ENCODE measurements at places on chromosomes 7 and 10. TPM values are rescaled to one million over a fixed set of nuclear protein-coding genes. Genes with fewer than 3 reads are reported as not detected.

DNA sequence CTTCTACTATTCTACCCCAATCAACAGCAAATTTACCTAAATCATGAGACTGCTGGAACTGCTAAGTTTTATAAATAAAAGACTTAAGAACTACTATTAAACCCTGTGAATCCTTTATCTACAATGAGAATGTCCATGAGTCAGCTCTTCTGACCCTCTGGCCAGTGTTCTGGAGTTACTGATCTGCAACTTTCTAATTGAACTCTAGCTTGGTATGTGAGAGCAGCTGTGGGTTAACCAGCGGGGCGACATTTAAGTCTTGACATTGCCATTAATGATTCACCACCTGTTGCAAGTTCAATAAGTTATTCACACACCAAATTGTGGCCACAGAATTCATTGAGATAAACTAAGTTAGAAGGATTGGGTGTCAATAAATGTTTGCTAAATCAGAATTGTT lies 359.8 kb downstream of the PCDH15 start:
- H3K36me3 ChIP-seq = no peaks in the 10 kb centered on the region
- no peaks in the 10 kb centered on the region for H3K27me3 ChIP-seq
- no peak for DNase-seq
- H3K27ac ChIP-seq = no peak overlapping the region
- H3K4me1 ChIP-seq = no peaks in the 10 kb centered on the region

DNA sequence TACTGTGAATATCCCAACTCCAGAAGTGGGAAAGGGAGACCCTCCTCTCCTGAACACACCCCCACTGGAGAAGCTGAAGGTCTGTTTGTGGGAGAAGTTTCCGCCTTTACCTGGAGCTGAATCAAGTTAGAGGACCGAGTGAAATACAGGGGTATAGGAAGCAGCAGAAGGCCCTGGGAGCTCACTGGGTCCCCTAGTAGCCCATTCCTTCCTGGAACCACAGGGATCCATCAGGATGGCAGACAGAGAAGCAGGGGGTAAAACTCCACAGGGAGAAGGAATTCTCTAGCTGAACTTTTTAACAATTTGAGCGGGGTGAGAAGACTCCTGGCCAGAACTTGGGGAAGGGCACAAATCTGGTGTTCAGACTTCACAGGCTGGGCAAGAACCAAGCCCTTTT lies 275.8 kb downstream of the GRID1 start:
- H3K4me3 ChIP-seq = no peak overlapping the region
- H3K4me1 ChIP-seq = no peaks in the 10 kb centered on the region
- no peaks in the 10 kb centered on the region for H3K36me3 ChIP-seq
- H3K27me3 ChIP-seq = no peaks in the 10 kb centered on the region
- DNase-seq = no peak

ABCB4 gene
- total RNA-seq = not detected

DNA sequence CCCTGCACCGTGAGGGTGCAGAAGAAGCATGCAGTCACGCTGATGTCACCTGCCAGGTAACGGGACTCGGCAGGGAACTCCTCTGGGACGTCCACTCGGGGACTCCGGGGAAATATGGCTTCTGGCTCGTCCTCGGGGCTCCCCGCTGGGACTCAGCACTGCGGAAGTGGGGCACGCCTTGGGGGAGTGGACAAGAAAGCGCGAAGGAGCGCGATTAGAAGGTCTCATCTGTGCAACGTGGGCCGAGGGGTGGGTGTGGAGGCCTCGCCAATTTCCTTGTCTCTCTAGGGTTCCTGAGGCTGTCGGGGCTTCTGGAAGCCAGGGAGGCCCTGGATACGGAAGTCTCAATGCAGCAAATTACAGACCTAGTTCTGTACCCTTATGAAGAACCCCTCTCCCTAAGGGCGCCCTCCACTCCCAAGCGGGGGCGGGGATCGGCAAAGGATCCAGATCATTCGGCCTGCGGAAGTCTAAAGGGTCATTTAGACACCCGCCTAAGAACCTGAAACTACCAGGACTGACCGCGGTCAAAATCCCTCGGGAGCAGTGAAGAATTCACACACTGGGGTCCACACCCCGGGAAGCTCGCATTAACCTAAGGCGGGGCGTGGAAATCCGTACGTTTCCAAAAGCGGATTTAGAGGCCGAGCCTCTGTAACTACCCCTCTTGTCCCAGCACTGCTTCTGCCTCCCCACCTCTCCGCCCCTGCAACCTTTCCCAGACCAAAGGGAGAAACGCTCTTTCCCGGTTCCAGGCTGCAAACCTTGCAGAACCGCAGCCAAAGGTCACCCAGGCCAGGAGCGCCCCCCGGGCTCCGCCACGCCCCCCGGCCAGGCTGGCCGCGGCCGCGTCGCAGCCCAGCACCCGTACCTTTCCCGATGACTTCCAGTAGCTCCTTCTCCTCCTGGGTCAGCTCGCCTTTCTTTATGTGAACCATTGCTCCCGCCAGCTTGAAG lies 640 bp downstream of the ANKMY2 start:
- peaks cover 40% of the 10 kb centered on the region for H3K4me1 ChIP-seq
- peak; percentile 91 for DNase-seq
- H3K36me3 ChIP-seq = no peaks in the 10 kb centered on the region
- H3K27ac ChIP-seq = peak overlapping the region; percentile 86

CEP55 gene
- total RNA-seq = 1.6 TPM

DNA sequence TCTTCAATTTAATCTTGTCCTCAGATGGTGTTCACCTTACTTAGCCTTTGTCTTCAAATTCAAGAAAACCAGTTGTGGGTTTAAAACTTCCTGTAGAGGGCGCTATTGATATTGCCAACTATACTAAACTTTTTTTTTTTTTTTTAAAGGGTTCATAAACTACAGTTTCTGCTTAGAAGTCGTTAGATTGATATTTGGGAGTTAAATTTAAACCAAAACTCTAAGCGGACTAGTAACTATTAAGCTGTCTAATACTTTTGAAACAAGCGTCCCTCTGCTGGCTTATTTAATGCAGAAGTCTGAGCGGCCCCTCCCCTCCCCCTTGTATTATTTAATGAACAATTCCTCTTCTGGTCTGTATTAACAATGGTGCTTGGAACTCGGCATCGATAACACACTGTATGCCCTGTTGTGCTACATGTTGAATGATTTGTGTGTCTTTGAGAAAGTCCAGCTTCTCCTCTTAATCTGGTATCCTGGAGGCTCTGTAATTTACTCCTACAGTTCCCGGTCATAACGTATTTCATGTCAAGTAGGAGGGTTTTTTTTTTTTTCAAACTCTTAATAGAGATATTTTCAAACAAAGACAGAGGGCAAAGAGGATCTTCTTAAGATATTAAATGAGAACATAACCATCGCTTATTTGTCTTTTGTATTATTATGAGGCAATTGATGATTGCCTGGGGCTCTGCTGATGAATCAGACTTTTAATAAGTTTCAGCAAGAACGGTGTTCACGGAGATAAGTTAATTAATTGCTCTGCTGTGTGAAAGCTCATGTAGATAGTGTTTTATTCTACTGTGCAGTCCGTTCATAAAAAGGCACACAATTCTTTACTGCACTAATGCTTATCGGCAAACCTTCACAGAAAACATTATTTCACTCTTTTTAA lies 22.6 kb upstream of the CREB5 start:
- H3K4me3 ChIP-seq = no peak overlapping the region
- no peak overlapping the region for H3K27ac ChIP-seq

GRCh38 chr7:154918741-154919140 lies 84.2 kb downstream of the PAXIP1 start:
- peaks cover 9% of the 10 kb centered on the region for H3K27me3 ChIP-seq
- peaks cover 4% of the 10 kb centered on the region for H3K4me1 ChIP-seq
- no peak overlapping the region for H3K4me3 ChIP-seq
- no peaks in the 10 kb centered on the region for H3K36me3 ChIP-seq
- DNase-seq = no peak
- no peak overlapping the region for H3K27ac ChIP-seq

- no peaks in the 10 kb centered on the region for H3K27me3 ChIP-seq
- H3K4me3 ChIP-seq = no peak overlapping the region
- no peaks in the 10 kb centered on the region for H3K36me3 ChIP-seq
- H3K4me1 ChIP-seq = no peaks in the 10 kb centered on the region
Observed at GRCh38 chr7:83655951-83656556, 7.1 kb upstream of the SEMA3E start.

- H3K27me3 ChIP-seq = no peaks in the 10 kb centered on the region
- no peak overlapping the region for H3K27ac ChIP-seq
- DNase-seq = no peak
Observed at GRCh38 chr10:88964869-88965415, 12.4 kb upstream of the ACTA2 start.

CYP3A5 gene
- total RNA-seq = 13.1 TPM

UFSP1 gene
- total RNA-seq = 3.3 TPM

DNA sequence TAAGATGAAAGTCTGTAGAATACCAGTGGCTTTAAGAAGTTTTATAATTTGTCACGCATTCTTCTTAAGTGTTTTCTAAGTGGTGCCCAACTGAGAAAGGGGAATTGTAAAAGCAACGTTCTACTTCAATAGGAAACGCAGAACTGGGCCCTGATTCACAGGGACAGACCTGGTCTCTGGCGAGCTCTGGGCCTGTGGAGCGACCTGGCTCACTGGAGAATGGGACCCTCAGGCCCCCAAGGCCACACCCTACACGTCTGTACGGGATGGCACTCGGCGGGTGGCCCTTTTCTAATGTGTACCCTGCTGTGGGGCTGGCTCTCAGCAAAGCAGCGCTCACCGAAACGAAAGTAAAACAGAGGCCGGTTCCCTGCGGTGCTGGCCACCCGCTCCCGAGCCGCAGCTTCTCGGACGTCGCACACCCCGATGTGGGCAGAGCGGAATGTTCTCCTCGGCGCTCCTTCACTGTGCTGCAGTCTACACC lies 205.0 kb downstream of the DIP2C start:
- peaks cover 3% of the 10 kb centered on the region for H3K4me1 ChIP-seq
- no peak for DNase-seq
- no peaks in the 10 kb centered on the region for H3K36me3 ChIP-seq
- H3K27ac ChIP-seq = peak overlapping the region; percentile 75
- H3K27me3 ChIP-seq = no peaks in the 10 kb centered on the region

GRCh38 chr7:3482147-3482921 lies 181.3 kb downstream of the SDK1 start:
- H3K4me1 ChIP-seq = no peaks in the 10 kb centered on the region
- H3K27me3 ChIP-seq = no peaks in the 10 kb centered on the region
- DNase-seq = no peak
- no peaks in the 10 kb centered on the region for H3K36me3 ChIP-seq
- H3K4me3 ChIP-seq = no peak overlapping the region

NPY4R gene
- 3.3 TPM for total RNA-seq

- H3K27ac ChIP-seq = no peak overlapping the region
- H3K36me3 ChIP-seq = no peaks in the 10 kb centered on the region
- DNase-seq = no peak
Observed at GRCh38 chr7:12062062-12062461, 149.0 kb upstream of the TMEM106B start.

KCNIP2 gene
- total RNA-seq = 4.3 TPM

GRCh38 chr10:24790599-24790998 lies 66.9 kb upstream of the ARHGAP21 start:
- no peaks in the 10 kb centered on the region for H3K4me1 ChIP-seq
- H3K27ac ChIP-seq = no peak overlapping the region

DNA sequence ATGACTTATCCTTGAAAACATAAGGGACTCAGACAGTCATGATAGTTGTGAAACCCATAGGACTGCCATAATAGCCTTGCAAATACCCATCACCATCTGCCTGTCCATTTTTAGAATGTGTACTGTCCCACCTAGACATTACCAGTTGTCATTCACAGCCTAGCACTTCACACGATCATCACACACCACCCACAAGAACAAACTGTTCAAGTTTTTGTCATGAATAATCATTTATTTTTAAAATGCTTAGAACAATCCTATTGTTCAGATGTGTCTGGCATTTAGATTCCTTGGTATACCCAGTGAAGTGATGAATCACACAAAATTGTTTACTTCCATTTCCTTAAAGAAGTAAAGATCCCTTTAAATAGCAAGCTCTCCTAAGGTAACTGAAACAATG lies 46.6 kb downstream of the CCDC3 start:
- no peak for DNase-seq
- no peaks in the 10 kb centered on the region for H3K27me3 ChIP-seq
- no peak overlapping the region for H3K27ac ChIP-seq
- no peaks in the 10 kb centered on the region for H3K36me3 ChIP-seq
- H3K4me3 ChIP-seq = no peak overlapping the region
- H3K4me1 ChIP-seq = no peaks in the 10 kb centered on the region

ZNF804B gene
- not detected for total RNA-seq

- H3K36me3 ChIP-seq = no peaks in the 10 kb centered on the region
- H3K4me3 ChIP-seq = no peak overlapping the region
- H3K4me1 ChIP-seq = no peaks in the 10 kb centered on the region
- no peak for DNase-seq
Observed at GRCh38 chr7:78368771-78369170, 570.2 kb downstream of the PHTF2 start.

DNA sequence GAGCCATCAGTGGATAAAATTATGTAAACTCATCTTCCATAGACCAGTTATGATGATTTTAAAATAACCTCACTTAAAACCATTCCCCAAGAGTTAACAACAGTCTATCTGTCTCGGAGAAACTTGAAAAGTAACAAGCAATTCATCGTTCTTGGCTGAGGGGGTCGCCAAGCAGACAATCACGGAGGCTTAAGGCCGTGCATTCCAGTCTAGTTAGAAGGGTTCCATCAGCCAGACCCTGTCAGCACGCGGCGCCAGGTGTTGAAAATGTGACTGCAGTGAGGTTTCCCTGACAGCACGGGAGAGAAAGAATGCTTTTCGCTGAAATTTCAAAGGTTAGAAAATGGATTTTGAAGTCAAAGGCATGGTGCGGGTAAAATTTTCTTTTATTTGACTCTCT lies 1025.0 kb upstream of the CELF2 start:
- H3K27ac ChIP-seq = no peak overlapping the region
- no peak overlapping the region for H3K4me3 ChIP-seq
- no peaks in the 10 kb centered on the region for H3K4me1 ChIP-seq
- H3K27me3 ChIP-seq = no peaks in the 10 kb centered on the region
- H3K36me3 ChIP-seq = no peaks in the 10 kb centered on the region

- no peak for DNase-seq
- H3K4me1 ChIP-seq = peaks cover 38% of the 10 kb centered on the region
- no peak overlapping the region for H3K4me3 ChIP-seq
- no peaks in the 10 kb centered on the region for H3K27me3 ChIP-seq
Observed at GRCh38 chr10:31751051-31751737, 177.4 kb downstream of the ARHGAP12 start.

PIP4K2A gene
- total RNA-seq = 43.2 TPM

GRCh38 chr10:25117757-25118156 lies 57.0 kb upstream of the GPR158 start:
- no peak for DNase-seq
- H3K4me1 ChIP-seq = peaks cover 4% of the 10 kb centered on the region
- H3K4me3 ChIP-seq = no peak overlapping the region
- no peaks in the 10 kb centered on the region for H3K27me3 ChIP-seq
- H3K36me3 ChIP-seq = no peaks in the 10 kb centered on the region

- no peak overlapping the region for H3K4me3 ChIP-seq
- H3K27ac ChIP-seq = no peak overlapping the region
- H3K27me3 ChIP-seq = no peaks in the 10 kb centered on the region
- peaks cover 5% of the 10 kb centered on the region for H3K36me3 ChIP-seq
- H3K4me1 ChIP-seq = no peaks in the 10 kb centered on the region
Observed at GRCh38 chr7:8068892-8069686, 100.5 kb downstream of the GLCCI1 start.

HUS1 gene
- total RNA-seq = 27.4 TPM

All from upper lobe of left lung (tissue), 6 donors.